Islet precursor cell (in vitro differentiated cells): ENCODE measurements at places on chromosomes 1 and 21.
A peak's percentile ranks its signal among the peaks of the same experiment; 100 is the strongest.

DNA sequence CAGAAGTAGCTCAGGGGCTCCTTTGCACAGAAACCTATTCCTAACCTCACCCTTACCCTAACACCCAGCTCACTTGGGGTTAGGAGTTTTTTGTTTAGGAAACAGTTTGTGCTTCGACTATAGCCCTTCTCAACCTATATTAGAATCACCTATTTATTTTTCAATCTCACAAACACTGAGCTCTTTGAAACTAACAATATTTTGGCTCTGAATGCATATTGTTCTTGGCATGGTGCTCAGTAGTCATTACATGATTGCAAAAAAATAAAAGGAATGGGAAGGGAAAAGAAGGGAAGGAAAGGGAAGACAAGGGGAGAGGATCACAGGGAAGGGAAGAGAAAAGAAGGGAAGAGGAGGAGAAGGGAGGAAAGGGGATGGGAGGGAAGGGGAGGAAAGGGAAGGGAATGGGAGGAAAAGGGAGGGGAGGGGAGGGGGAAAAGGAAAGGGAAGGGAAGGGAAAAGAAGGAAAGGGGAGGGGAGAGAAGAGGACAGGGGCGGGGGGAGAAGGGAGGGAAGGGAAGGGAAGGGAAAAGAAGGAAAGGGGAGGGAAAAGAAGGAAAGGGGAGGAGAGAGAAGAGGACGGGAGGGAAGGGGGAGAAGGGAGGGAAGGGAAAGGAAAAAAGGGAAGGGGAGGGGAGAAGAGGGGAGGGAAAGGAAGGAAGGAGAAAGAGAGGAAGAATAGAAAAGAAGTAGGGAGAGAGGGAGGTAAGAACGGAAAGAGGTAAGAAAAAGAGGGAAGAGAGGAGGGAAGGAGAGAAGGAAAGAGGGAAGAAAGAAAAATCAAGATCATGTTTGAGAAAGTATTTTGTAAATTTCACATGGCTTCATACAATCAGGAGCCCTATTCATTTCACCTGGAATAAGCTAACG lies 484.1 kb upstream of the NFIA start:
- no peak for DNase-seq

GRCh38 chr21:16563795-16564194 lies 834.0 kb downstream of the USP25 start:
- DNase-seq: peak; percentile 88

GRCh38 chr1:177755851-177756560 lies 213.9 kb downstream of the SEC16B start:
- no peak for DNase-seq

DNA sequence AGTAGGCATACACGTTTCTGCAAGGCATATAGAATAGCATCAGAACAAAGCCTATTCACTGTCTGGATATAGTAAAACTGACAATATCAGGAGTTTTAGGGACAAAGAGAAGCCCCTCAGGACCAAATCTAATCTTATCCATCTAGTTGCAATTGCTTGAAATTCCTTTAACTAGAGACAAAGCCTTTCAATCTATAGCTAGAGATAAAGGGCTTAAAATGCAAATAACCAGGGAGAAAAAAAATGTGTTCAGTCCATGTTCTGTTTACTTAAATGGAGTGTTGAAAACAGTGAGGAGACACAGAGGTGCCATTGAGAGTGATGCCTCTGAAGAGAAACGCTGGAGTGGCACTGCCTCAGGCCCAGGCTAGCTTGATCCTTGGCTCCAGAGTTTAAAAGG lies 286.1 kb downstream of the DPYD start:
- no peak for DNase-seq

DNA sequence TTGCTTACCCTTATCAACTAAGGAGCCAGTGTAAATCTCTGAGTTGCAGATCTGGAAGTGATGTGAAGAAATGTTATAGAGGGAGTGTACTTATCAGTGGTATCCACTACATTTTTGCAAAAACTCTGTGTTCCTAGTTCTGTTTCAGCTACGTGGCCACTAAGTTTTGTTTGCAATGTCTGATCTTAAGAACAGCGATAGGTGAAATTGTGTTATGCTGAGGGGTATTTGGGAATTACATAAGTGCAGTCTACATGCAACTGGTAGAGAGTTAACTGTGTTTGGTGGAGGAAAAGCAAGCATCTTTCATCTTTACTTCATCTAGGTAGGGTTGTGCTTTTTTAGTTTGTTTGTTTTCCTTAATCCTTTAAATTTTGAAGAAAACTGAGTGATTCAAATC lies 198.8 kb upstream of the SGIP1 start:
- DNase-seq: no peak

GRCh38 chr1:226838456-226838855 lies 32.0 kb upstream of the PSEN2 start:
- DNase-seq: no peak

DNA sequence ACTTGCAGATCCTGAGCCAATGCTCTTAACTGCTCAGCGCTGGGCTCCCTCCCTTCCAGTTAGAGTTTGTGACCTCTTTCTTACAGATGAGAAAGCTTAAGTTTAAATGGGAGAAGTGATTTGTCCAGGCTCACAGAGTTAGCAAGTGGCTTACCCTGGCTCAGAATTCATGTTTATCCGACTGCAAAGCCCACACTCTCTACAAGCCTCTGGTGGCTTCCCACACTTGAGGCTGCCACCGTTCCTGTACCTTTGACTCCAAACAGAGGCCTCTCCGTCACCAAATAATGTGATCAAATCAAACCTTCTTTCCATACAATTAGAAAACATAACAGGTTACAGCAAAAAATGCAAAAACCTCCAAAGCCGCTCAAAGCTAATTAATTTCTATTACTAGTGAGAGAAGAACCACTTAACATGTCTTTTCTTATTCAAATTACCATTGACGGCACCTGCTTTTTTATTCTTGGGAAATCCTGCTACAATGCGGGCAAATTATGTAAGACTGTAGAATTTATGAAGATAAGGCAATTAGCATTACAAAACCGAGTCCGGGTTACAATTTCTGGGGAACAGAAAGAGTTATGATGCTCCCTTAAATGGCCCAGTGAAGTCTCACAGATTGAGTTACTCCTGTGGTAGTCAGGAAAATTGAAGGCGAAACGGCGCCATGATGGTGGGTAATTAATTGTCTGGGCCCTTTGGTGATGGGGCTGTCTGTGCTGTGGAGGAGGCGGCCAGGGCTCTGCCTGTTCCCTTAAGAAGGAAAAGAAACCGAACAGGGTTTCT lies 324.3 kb upstream of the POU3F1 start:
- DNase-seq: peak; percentile 22

- no peak for DNase-seq
Observed at GRCh38 chr21:31803039-31804007, 69.5 kb upstream of the HUNK start.
